Activated naive CD4-positive, alpha-beta T cell (primary cell): ENCODE measurements at places on chromosomes 6 and 20.

- DNase-seq: no peak
Measured at GRCh38 chr20:23198815-23199214, 112.7 kb upstream of the CD93 start.

DNA sequence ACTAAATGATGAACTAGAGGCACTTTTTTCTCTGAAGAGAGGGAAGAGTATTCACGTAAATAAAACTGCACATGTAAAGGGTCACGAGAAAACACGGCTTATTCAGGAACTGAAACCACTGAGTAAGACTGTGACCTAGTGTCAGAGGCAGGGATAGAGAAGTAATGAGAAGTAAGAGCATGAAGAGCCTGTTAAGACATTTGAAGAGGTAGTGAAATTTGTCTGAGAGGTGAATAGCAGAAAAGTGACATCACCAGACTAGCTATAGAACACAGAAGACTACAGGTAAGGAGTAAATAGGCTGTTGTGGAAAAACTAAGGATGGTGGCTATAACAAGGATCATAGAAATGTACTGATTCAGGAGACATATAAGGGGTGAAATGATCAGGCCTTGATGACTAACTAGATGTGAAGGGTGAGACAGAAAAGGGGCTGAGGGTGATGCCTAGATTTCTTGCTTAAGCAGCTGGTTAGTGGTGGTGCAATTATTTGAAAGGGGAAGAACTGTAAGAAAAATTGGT is 76.8 kb downstream of the REV3L start:
- DNase-seq: no peak

DNA sequence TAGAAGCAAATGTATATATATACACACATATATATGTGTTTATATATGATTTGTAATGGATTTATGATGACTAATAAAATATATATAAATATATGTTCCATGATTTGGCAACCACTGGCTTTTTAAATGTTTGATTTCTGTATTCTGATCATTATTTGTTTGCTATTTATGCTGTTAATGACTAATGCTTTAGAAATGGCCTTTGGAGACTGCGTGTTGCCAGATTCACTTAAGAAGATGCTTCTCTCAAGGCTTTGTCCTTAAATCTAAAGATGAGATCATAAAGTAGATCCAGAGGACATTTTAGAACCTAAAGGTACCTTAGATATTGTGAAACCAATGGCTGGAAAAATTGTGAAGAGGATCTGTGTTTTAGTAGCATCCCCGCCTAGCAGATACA is 116.0 kb upstream of the SUPT3H start:
- DNase-seq: no peak

- no peak for DNase-seq
Measured at GRCh38 chr6:134698228-134698627, 251.7 kb downstream of the ALDH8A1 start.

GRCh38 chr6:134114918-134115714 is 62.7 kb upstream of the SLC2A12 start:
- DNase-seq: no peak

GRCh38 chr20:2305479-2305878 is 9.7 kb downstream of the TGM3 start:
- DNase-seq: no peak

DNA sequence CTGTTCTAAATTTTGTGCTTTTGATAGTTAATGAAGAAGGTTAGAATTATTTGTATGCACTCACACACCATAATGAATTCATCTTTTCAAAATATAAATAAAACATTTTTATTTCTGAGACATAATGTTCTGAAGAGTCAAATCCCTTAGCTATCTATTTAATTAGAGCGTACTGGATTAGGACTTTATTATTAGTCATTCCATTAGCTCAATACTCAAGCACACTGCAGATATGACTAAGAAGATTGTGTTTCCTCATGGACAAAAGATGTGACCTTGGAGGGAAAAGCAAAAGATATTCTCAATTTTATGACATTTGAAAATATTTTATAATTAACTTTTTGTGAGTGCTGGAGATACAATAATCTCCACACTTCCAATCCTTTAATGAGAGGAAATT is 666.4 kb downstream of the CD109 start:
- DNase-seq: no peak

GRCh38 chr6:162736961-162737360 is 9.2 kb downstream of the PACRG start:
- DNase-seq: no peak

DNA sequence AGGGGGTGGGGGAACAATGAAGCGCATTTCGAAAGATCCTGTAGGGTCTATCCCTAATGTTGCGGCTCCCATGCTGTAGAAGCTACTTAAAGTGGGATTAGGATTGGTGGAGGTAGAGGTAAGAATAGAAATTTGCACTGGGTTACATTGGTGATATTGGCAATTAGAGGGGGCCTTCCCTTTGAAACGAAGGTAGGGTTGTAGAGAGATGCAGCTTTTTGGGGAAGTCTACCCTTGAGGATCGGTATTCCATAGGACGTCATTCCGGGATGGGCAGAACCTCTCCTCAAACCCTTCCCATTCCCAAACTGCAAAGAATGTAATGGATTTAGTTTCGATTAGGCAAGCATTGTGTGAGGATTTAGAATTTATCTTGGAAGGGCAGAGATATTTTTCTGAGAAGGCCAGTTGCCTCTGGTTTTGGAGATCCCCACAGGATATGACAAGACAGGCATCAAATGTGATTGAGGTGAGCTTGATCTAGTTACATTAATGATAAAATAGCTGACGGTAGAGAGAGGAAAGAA is 5.4 kb upstream of the ZNFX1 start:
- no peak for DNase-seq

- no peak for DNase-seq
Measured at GRCh38 chr6:168695701-168696100, 254.7 kb downstream of the SMOC2 start.

DNA sequence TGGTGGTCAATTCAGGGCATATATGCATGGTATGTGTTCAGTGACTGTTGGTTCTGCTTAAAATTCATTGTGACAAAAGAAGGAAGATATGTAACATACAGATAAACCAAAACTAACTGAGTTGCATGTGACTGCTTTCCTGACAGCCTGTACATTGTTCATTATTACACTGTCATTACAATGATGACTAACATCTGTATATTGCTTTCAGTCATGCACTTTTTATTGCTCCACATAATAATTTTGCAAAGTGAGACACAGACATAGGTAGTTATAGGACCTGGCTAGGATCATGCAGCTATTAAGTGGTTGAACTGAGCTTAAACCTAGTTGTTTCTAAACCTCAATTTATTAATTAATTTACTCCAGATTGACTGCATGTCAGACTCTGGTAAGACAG is 703.2 kb downstream of the HDGFL1 start:
- no peak for DNase-seq

- no peak for DNase-seq
Measured at GRCh38 chr6:16179970-16180431, 51.1 kb downstream of the MYLIP start.

DNA sequence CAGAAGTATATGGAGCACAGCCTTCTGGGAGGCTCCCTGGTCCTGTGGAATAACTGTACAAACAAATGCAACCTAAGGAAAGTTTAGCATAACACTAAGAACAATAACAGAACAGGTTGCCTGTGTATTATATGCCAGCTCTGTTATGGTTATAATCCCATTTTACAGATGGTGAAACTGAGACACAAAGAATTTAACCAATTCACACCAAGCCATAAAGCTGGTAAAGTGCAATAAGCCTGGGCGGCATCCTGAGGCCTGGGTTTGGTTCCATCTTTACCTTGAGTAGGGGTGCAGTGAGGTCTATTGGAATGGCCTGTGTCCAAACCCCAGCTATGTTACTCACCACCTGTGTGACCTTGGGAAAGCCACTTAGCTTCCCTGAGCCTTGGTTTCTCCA is 14.7 kb upstream of the PACSIN1 start:
- no peak for DNase-seq

- DNase-seq: no peak
Measured at GRCh38 chr20:11216451-11217314, 542.9 kb upstream of the JAG1 start.

DNA sequence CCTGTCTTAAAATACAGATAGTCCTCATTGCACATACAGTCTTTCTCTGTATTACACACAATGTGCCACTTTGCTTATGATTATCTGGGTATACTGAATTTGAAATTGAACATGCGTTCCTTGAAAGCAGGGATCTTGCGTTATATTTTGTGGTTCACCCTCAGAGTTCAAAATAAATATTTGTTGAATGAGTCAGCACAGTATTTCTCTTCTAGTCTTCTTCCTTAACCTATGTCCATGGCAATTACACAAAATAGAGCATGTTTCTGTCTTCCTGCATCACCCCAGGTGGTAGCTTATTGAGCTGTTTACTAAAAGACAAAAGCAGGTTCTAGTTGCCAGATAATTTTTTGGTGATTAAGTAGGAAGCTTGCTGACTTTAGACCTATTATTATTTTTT is 272.9 kb upstream of the FERMT1 start:
- DNase-seq: no peak

DNA sequence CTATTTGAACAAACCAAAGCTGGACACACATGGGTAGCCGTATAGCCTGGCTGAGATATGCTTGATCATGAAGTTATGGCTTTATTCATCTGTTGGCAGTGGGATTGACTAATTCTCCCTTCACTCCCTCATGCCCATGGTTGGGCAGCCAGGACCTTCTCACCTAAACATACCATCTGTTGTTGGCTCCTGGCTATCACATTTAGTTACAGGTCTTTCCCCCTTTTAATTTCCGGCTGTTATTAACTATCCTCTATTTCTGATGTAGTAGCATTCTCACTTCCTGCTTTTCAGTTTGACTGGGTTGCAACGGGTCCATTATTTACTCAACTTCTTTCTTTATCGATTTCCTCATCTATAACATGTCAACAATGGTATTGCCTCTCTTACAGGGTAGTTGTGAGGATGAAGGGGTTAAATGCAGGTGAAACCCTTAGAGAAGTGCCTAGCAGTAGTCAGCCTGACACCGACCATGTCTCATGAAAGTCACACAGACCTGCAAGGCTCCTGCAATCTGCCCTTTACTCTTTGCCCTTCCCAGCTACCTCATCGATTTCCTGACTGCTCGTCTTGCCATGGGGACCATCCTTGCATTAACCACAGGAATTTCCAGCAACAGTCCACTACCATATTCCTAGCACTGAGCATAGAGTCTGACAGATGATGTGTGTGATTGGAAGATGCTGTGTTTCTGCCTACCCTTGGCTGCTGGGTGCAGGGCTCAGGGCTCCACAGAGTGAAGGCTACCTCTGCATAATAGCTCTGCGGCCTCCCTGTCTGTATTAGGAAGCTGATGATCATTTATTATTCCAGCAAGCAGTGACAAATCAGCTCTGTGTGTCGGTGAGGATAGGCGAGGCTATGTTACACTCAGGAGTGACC is 42.2 kb downstream of the PPP1R14C start:
- DNase-seq: no peak

DNA sequence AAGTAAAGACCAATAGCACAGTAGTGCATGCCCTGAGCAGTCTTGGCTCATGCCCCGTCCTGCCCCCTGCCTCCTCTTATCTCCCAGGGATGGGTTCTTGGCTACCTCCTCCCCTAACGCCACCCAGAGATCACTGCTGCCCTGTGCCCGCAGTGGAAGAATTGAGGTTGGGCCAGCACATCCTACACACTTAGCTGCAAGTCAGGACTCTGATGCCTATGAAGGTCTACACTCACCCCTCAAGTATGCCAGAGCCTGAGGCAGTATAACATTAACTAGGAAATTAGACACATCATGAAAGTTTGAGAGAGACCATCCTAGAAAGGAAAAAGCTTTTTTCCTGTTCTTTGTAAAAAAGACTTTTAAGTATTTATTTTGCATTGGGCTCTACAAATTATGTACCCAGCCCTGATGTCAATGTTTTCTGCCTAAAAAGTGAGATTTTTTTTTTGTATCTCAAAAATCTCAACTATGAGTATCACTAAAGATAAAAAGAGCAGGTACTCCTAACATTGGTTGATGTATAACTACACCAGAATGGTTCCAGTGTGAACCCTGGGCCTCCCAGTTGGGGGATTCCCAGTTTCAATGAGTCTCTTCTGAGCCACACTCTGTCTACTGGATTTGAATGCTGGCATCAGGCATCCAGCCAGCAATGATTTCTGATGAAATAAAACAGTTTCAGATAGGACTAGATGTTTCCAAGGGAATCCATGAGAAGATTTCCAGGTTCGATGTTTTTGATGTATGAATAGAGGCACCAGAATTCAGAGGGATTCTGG is 115.4 kb downstream of the ISM1 start:
- no peak for DNase-seq

GRCh38 chr6:3484946-3485345 is 28.1 kb upstream of the SLC22A23 start:
- no peak for DNase-seq

GRCh38 chr6:39401376-39401775 is 78.9 kb upstream of the KCNK16 start:
- DNase-seq: no peak

- no peak for DNase-seq
Measured at GRCh38 chr6:161033667-161034066, 42.1 kb downstream of the MAP3K4 start.

DNA sequence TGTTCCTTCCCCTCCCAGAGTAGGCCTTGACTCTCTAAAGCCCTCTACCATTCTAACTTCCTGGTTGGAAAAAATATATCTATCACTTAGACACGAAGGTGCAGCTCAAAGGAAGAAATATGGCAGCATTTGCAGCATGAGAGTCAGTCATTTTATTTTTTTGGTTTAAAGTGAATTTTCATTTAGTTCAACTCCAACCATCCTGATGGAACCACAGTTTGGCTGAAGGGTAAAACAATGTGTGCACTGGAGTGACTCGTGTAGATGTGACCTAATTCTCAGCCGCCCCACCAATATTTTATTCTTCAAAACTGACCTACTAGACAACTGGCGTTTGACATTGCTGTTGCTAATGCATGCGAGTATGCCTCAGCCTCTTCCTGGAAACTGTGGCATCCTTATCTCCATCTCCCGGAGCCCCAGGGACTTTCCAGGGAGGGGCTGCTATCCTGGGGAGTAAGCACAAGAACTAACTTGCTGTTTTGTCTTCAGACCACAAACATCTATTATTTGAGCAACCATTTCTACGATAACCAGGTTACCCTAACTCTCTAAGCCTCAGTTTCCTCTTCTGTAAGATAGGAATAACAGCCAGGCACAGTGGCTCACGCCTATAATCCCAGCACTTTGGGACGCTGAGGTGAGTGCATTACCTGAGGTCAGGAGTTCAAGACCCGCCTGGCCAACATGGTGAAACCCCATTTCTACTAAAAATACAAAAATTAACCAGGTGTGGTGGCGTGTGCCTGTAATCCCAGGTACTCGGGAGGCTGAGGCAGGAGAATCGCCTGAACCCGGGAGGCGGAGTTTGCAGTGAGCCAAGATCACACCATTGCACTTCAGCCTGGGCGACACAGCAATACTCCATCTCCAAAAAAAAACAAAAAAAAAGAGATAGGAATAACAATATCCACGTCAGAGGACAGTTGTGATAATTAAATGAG is 148.7 kb upstream of the JARID2 start:
- no peak for DNase-seq
